ENCODE measurements at places on chromosomes 5 and 9.

- DNase-seq = no peak
Measured at GRCh38 chr9:2602704-2603116, 18.9 kb upstream of the VLDLR start.

GRCh38 chr9:87875060-87875459 lies 7.6 kb upstream of the SPATA31E1 start:
- no peak for DNase-seq

- DNase-seq = no peak
Measured at GRCh38 chr9:82436475-82436874, 447.9 kb downstream of the SPATA31D1 start.

DNA sequence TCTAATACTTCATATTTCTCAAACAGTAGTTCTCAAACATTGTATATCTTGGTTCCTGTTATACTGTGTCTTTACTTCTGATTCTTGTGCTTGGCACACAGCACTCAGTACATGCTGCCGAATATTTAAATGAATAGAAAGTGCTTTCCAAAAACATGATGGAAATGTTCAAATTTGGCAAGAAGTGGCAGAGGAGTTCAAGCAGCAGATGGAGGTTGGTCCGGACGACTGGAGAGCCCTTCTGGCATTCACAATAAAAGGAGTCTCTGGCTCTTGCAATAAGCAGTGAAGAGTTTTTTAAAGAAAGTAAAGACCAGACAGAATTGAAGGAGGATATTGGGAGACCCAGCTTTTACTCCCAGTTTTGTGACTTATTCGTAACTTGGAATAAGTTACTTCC lies 36.3 kb downstream of the TSTD2 start:
- no peak for DNase-seq

DNA sequence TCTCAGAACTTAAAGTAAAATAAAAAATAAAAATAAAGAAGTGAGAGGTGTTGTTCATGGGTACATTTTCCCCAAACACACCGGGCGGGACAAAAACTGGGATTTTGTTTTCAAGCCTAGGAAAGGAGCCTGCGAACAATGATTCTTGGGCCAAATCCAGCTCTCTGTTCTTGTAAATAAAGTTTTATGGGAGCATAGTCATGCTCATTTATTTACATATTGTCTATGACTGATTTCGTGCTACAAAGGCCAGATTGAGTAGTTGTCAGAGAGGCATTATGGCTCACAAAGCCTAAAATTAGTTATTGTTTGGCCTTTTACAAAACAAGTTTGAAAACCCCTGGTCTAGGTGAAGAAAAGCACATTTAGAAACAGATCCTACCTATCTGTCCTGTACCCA lies 821.0 kb upstream of the GRAMD2B start:
- DNase-seq = no peak

DNA sequence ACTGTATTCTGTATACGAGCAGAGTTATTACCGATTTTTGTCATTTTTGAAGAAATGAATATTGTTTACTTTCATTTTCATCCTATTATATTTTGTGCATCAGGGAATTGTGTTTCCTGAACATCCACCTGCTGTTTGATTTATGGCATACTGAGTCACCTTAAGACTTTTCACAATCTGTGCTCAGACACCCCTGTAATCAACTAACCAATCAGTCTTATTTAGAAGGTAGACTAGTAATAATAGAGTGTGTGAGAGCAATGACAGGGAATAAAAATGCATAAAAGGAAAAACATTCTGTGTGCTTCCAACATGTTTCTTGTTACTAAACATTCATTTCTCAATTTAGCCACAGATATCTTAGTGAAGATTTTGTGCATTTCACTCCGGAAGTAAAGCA lies 1413.6 kb upstream of the ACO1 start:
- no peak for DNase-seq

GRCh38 chr5:94856257-94856800 lies 237.9 kb downstream of the SLF1 start:
- DNase-seq = no peak

DNA sequence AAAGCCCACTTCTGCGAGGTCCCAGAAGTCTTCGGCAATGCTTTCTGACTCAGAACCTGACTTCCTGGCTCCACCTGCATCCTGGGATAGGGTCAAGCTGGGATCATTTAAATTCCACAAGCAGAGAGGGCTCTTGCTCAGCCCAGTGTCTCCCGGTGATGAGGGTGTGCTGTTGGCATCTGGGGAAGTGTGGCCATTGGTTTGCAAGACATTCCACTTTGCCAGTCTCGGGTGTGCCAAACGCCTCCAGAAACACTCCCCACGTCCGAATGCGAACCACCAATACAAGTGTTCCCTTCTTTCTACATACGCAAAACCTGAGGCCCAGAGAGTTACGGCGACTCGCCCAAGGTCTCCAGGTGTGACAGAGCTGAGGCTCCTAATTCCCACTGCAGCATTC lies 43.1 kb upstream of the FCN2 start:
- no peak for DNase-seq

GRCh38 chr5:67188274-67189078 lies 8.1 kb downstream of the CD180 start:
- no peak for DNase-seq

GRCh38 chr5:122445070-122445469 lies 133.0 kb downstream of the SNCAIP start:
- no peak for DNase-seq

DNA sequence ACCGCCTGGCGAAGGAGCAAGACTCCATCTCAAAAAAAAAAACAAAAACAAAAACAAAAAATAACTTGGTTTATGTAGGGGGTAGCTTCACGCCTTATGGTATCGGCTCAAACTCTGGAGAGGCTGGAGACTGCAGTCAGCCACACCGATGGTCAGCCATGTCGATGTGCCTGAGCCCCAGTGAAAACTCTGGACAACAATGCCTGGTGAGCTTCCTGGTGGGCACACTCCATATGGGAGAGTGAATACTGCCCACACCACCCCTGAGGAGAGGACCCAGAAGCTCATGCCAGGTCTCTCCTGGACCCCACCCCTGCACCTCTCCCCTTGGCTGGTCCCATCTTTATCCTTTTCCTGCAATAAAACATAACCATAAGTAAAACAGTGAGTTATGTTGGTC lies 19.6 kb downstream of the IPPK start:
- DNase-seq = no peak

DNA sequence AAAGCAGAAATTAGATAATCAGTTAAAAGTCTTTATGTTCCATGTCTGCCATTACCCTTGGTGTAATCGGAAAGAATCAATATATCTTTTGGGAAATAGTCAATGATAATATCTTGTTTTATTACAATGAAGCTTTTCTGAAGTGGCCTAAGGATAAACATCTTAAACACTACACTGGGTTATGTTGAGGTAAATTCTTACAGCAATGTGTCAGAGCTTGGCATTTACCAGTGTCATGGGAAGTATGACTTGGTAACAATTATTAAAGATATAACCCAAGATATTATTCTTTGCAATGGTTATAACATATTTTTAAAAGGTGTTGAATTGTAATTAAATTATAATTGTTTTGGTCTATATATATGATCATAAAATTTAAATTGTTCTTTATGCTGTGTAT lies 84.7 kb downstream of the CFAP95 start:
- no peak for DNase-seq

DNA sequence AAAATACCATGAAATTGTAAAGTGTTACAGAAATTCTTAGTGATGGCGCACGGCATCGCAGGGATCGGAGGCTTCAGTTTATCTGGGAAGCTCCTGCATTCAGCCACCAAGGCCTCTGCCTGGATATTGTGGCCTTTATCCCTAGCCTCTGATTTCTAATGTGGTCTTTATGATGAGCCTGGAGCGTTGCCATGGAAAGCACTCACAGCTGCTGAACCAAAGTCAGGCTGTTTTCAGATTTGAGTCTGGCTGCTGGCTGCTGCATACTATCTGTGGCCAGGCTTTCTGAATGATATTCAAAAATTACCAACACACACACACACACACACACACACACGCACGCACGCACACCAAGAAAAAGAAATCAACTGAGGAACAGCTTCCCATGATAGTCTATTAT lies 101.1 kb upstream of the ZNF366 start:
- DNase-seq = no peak

DNA sequence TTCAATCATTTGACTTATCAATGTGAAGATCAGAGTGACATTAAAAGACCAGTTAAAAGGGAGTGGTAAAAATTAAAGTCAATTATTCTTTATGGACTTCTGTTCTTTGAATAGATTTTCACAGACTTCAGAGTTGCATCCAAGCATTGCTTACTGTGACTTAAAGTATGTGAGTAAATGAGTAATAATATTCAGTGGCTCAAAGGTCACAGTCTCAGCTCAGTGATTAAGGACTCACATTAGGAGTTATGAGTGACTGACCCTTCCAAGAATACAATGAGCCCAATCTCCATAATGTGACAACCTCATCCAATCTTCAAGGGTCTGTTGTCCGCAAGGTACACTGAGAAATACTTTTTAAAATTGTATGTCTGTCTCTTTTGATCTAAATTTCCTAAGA lies 811.2 kb downstream of the BRINP1 start:
- DNase-seq = no peak

DNA sequence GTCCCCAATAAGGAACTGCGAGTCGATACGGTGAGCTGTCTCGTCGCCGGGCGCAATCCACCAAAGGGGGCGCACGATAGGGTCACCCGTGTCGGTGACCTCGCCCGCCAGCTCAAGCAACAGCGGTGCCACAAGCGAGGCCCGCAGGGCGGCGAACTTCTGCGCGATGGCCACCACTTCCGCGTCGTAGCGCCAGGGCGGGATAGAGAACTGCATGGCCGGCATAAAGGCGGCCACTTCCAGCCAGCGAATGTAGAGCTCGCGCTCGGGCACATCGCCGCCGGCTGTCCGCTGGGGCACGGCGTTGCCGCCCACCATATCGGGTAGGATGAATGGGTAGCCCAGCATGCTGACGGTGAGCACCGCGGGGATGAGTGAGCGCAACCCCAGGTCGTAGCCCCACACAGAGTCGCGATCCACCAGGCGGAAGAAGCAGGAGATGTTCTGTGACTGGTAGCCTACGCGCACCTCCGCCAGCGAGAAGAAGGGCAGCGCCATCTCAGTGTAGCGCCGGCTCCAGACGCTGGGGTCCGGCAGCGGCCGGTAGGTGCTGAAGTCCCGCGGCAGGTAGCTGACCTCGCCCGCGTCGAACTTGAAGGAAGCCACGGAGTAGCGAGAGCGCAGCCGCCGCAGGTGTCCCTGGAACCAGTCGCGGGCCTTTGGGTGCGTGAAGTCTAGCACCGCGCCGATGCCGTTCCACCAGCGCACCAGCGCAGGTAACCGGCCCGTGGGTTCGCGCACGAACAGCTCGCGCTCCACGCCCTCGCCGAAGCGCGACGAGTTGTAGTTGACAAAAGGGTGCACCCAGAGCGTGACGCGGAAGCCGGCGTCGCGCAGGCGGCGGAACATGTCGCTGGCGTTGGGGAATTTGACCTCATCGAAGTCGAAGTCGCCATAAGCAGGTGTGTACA lies 5.5 kb downstream of the MYORG start:
- no peak for DNase-seq
